Occipital lobe (tissue), 3 donors: ENCODE measurements at places on chromosomes 6 and 20. TPM values are rescaled to one million over a fixed set of nuclear protein-coding genes. Genes with fewer than 3 reads are reported as not detected.

DNA sequence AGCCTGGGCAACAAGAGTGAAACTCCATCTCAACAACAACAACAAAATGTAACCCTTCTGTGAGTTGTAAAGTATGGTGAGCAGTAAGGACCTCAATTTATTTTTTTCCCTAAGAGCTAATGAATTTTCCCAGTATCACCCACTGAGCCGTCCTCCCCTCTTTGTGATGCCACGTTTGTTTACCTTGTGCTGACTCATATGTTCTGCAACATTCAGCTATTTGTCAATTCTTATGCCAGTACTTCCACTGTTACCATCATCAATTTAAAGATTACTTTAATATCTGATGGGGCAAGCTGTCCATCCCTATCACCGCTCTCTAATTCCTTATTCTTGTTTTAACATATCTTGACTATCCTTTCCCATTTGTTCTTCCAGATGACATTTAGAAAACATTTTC, 37.5 kb downstream of the MAK start:
- DNase-seq, result no peak

DNA sequence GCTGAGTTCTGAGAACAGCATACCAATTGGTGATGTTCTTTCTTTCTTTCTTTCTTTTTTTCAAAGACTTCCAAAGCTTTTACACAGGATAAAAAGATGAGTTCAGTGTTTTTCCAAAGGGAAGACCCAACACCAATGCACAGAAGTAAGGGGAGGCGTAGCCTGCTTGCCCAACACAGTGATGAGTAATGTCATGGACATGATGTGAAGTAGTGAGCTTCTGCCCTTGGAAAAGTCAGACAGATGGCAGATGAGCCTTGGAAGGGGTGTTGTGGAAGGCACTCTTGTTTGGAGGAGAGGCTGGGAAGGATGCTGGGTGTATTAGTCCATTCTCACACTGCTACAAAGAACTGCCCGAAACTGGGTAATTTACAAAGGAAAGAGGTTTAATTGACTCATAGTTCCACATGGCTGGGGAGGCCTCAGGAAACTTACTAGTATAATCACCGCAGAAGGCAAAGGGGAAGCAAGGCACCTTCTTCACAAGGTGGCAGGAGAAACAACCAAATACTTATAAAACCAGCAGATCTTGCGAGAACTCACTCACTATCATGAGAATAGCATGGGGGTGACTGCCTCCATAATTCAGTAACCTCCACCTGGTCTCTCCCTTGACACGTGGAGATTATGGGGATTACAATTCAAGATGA, 12.6 kb downstream of the LRP11 start:
- no peak for DNase-seq

Gene GGTLC1
- not detected for total RNA-seq

DNA sequence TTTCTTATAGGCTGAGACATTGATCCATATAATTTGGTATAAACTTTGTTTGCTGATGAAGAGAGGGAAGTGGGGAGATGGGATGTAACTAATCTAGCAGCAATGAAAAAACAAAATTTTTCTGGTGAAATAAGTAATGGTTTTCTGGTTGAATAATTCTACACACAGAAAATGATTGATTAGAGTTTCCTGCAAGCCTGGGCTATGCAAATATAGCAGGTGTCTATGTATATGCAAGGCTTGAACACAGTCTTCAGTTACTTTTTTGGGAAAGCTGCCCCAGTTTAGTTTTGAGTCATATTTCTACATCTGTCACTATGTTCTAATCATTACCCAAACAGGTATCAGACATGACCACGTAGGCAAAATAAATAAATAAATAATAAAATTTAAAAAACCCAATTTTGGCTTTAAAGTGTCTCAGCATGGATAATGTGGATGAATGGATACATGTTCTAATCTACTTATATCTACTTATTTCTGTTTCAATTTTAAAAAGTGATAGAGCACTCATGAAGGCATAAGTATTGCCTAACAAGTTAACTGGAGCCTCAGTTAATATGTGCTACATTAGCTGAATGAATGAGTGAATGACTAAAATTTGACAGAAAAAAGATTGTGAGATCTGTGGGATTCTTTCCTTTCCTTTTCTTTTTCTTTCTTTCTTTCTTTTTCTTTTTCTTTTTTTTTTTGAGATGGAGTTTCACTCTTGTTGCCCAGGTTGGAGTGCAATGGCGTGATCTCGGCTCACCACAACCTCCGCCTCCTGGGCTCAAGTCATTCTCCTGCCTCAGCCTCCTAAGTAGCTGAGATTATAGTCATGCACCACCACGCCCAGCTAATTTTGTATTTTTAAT, 37.2 kb upstream of the TFB1M start:
- no peak for DNase-seq

DNA sequence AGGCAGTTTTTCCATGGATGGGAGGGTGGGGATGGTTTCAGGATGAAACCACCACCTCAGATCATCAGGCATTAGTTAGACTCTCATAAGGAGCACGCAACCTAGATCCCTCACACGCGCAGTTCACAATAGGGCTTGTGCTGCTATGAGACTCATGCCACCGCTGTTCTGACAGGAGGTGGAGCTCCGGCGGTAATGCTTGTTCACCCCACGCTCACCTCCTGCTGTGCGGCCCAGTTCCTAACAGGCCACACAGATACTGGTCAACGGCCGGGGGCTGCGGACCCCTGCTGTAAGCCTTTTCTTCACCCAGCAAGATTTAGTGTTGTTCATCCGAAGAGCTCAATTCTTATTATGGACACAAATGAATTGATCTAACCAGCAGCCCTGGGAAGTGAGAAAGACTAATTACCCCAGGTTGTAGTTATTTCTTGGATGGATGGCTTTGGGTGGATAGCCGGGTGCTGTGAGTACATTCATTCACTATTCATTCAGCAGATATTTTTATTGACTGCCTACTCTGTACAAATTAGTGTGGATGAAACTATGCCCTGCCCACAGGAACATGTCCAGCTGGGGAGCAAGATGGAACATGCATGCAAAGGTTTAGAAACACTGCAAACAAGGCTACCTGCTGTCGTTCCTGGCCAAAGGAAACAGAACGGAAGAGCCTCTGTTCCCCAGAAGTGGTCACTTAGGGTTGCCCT, 57.2 kb downstream of the RIOK1 start:
- no peak for DNase-seq

DNA sequence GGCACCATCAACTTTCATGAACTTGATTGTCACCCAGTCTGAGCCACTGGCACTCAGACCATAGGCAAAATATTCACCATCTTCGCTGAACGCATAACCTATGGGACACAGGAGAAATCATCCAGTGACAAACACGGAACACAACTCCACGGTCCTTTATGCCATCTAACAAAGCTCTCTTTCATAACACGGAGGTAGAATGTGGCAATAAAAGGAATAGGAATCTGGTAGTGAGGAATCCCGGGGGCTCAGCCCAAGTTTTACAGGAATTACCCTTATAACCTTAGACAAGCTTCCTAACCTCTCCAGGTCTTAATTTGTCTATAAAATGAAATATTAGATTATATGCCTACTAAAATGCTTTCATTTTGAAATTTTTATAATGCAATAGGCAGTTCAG, 29.4 kb downstream of the PREP start:
- no peak for DNase-seq

GRCh38 chr20:45828589-45828988, 1.5 kb upstream of the TNNC2 start:
- DNase-seq, result no peak

DNA sequence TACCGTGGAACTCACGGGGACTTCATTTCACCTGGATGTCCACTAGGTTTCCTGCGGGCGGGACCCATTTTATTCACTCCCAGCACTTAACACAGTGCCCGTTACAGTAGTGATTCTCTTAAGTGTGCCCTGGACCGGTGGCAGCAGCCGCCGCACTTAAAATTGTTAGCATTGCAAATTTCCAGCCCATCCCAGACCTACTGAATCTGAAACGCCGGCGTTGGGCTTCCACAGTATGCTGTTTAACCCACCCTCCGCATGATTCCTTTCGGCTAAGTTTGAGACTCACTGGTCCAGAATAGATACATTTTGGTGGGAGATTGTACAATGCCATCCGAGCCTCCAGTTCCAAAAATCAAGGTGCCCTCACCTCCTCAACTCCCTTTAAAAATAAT, 967 bp downstream of the SMPDL3A start:
- no peak for DNase-seq

- no peak for DNase-seq
Observed at GRCh38 chr6:150001295-150002008, 23.9 kb downstream of the RAET1L start.

GRCh38 chr6:15475872-15476271, 187.0 kb downstream of the DTNBP1 start:
- DNase-seq, result no peak

Gene BANF2
- not detected for total RNA-seq

- no peak for DNase-seq
Observed at GRCh38 chr6:124541573-124541972, 420.7 kb upstream of the RNF217 start.

Gene WFDC12
- not detected for total RNA-seq
